Activated naive CD4-positive, alpha-beta T cell (primary cell): ENCODE measurements at places on chromosomes 4 and X.

DNA sequence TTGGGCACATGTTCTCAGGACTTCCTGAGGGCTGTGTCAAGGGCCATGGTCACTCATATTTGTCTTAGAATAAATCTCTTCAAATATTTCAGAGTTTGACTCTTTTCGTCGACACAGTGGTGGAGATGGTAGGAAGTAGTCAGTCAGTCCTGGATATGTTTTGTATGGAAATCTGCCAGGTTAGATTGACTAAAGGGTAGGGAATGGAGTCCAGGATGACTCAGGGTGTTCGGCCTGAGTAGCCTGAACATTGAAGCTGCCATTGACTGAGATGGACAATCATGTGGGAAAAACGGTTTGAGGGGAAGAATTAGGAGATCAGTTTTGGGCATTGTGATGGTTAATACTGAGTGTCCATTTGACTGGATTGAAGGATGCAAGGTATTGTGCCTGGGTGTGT lies 177.1 kb upstream of the CENPE start:
- no peak for DNase-seq

DNA sequence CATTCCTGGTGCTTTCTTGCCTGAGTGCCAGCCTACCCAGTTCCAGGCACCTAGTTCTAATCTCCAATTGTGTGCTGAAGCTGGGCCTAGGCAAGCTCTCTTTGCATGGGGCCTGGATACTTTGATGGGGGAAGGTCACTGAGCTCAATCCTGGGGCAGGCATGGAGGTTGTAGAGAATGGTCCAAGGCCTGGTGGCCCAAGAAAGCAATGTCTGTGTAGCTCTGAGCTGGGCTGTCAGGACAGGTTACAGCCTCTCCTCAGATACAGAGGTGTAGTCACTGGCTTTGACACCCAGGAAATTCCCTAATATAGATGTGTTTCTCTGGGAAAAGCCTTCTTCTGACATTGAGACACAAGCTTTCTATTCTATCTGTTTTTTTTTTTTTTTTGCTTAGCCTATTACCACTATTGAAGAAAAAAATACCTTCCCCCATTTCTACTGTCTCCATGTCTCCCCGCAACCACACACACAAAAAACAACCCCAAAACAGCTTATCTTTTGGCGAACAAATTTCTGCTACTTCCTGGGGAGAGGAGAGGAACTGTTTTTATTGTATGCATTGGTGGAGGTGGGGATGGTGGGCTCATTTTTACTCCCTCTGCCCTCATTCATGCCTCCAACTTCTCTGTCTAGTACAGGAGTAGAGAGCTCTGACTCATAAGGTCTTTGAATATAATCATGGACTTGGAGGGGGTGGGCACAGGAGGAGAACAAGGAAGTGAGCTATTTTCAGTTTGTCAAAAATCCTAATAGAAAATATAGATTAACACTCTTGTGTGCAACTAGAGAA lies 66.7 kb upstream of the DHX15 start:
- no peak for DNase-seq

GRCh38 chr4:22794732-22795131 lies 102.0 kb downstream of the GBA3 start:
- no peak for DNase-seq

GRCh38 chrX:138756234-138756633 lies 44.7 kb upstream of the FGF13 start:
- no peak for DNase-seq

DNA sequence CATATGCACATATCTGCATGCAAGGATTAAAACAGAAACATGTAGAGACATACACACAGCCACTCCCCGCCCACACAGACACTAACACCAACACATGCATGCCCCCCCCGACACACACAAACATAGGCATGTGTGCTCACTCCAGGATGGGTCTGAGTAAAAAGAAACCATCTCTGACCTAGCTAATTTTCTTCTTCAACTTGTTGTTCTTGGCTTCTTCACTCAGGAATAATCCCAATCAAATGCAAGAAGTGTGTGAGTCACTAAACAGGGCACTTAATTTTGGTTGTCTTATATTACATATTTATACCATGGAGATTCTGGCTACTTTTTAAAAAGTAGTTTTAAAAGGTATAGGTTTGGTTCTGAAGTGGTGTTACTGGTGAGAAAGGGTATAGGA lies 28.3 kb downstream of the ENOX2 start:
- DNase-seq = no peak
